Endothelial cell (in vitro differentiated cells): ENCODE measurements at places on chromosomes 7 and 10.

- DNase-seq: no peak
Observed at GRCh38 chr10:77114181-77114821, 523.3 kb downstream of the KCNMA1 start.

- DNase-seq: no peak
Observed at GRCh38 chr7:26305090-26305868, 13.6 kb downstream of the SNX10 start.

GRCh38 chr10:92891885-92892690 is 43.8 kb downstream of the EXOC6 start:
- no peak for DNase-seq

DNA sequence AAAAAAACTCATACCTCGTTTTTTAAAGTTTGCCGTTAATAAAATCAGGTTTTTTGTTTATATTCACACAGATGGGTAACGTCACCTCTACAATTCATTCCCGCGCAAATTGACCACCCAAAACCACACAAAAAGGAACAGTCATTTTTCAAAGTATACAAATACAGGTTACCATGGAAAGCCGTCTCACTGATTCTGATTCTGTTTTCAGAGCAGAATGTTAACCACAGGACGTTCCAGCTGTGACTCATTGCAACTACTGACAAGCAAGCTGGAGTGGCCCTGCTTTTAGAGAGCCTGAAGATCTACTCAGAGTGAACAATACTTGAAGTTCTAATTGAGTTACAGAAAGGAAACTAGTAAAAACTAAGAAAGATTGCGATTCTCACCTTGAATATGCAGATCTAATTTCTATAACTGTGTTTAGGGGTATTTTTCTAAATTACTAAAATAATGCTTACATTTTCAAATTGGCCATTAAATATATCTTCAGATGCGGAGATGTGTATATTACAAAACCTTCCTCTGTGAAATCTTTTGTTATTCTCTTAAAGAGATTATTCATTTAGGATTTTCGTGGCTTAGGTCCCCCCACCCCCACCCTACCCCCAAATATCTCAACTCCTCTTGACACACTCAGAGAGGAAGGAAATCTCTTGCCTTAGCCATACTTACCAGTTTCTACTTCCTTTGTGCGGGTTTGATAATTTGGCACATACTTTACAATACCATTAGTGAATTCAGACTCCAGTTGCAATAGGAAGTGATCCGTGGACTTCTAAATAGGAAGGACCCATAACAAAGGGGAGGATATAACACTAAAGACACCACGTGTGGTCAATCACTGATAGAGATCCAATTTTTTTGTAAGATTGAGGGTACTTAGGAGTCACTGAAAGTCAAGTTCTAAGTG is 106.0 kb downstream of the CUBN start:
- DNase-seq: peak; percentile 49

DNA sequence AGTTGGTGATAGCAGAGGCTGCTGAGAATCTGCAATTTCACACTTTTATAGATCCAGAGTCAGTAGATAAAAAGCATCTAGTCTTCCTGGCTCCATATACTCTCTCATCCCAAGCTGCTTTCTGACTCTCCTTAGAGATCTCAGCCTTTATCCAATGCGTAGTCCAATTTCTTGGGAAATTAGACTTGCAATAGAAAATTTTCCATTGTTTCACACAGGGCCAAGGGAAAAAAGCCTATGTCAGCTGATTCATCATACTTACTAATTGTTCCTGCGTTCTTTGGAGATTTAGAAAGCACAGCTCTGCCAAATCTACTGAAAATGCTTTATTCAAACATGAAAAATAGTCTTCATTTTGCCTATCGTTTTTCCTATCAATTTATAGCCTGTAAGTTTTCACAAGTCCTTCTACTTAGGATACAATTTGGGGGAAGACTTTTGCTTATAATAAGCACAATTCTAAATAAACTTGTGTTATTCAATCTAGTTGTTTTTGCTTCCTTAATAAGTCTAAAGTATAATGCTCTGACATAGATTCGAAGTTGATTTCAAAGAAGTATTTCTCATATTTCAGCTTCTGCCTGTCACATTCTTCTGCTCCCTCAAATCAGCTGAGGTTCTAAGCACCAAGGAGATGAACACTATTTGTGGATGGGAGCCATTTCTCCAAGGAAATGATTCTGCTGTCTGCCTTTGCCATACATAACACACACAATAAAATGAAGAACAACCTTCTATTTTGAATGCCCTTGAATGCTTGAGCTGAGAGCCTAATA is 165.4 kb downstream of the ADAM12 start:
- no peak for DNase-seq

DNA sequence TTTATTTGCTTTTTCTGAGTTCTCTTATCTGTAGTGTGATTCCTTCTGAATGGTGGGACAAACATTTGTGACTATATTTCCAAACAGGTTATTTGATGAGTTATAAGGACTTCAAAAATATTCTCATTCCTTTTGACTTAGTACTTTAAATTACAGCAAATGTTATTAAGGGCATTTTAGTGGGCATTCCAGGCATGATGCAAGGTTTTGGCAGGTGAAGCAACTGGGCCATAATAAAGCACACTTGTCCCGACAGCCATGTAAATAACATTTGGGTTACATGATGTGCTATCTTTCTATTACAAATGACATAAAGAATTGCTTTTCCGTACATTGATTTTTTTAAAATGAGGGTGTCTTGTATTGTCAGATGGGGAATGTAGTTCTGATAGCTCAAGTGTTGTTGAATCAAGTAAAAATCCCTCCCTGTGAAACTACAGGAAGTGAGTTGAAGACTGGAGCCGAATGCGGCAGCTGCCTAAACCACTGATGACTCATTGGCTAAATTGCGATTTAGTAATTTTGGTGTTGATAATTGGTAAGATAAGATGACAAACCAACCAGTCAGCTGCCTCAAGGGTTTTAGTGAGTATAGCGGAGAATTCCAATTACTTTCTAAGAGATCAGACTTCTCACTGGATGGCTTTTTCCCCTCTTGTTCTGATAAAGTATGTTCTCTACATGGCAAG is 231.3 kb upstream of the NPY start:
- no peak for DNase-seq

DNA sequence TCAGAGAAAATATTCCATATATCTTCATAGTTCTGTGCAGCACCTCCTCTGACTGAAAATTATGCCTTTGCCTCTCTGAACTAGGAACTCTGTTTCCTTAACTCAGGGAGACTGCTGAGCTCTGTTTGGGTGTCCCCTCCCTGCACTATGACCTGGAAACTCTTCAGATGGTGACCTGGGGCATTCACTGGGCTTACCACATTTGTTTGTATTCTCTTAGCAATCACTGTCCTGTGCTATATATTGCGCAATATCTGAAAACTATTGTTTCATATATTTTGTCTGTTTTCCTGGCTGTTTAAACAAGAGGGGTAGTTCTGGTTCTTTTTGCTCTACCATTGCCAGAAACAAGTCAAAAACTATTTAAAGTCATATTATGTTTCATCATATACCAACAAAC is 181.8 kb upstream of the KIAA1217 start:
- DNase-seq: no peak

- no peak for DNase-seq
Observed at GRCh38 chr10:58839771-58840170, 327.1 kb downstream of the BICC1 start.

DNA sequence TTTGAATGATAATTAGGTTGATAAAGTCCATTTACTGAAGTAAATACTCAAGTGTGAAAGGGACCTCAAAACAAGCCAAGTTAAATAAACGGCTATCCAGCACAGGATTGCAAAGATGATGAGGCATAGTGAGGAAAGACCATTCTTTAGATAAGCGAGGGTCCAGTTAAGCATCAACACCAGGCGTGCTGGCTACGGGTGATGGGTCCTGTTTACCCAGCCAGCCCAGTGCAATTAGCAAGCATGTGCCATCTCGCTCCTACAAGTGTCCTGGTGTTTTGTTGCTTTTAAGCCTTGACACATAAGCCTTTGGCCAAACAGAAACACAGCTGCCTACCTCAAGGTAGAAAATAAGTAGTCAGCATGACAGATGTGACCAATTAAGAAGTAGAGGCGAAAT is 7.1 kb downstream of the NEBL start:
- no peak for DNase-seq

- DNase-seq: no peak
Observed at GRCh38 chr10:61480208-61480607, 27.0 kb upstream of the TMEM26 start.

GRCh38 chr10:71302874-71303568 is 16.0 kb upstream of the SLC29A3 start:
- DNase-seq: no peak

- no peak for DNase-seq
Observed at GRCh38 chr10:96606946-96607345, 20.1 kb upstream of the TM9SF3 start.

DNA sequence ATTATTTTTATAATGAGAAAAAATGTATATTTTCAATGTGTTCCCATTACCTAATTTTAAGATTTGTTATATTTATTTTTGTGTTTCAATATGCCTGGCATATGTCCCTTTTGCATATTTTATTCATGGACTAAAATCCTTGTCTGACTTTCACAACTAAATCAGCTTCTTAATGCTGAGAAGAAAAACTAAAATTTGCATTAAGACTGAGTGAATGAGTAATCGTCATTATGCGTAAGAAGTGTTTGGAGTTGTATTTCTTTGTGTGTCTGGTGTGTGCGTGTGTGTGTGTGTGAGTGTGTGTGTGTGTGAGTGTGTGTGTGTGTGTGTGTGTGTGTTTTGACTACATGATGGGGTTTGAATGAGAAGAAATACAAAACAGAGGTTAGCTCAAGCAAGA is 201.7 kb upstream of the SP8 start:
- DNase-seq: no peak

- no peak for DNase-seq
Observed at GRCh38 chr10:102603946-102604345, 40.3 kb upstream of the TRIM8 start.

- no peak for DNase-seq
Observed at GRCh38 chr10:92662848-92663247, 26.9 kb upstream of the HHEX start.

DNA sequence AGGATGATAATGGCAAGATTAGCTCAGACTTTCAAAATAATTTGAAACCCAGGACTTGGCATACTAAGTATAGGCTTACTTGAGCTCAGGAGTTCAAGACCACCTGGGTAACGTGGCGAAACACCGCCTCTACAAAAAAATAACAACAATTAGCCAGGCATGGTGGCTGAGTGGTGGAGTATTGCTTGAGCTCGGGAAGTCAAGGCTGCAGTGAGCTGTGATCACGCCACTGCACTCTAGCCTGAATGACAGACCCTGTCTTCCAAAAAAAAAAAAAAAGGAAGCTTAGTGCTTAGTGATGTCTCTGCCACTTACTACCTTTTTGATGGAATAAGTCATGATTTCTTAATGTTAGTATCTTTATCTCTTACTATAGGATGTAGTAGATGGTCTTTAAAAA is 25.5 kb downstream of the RABGEF1 start:
- no peak for DNase-seq

DNA sequence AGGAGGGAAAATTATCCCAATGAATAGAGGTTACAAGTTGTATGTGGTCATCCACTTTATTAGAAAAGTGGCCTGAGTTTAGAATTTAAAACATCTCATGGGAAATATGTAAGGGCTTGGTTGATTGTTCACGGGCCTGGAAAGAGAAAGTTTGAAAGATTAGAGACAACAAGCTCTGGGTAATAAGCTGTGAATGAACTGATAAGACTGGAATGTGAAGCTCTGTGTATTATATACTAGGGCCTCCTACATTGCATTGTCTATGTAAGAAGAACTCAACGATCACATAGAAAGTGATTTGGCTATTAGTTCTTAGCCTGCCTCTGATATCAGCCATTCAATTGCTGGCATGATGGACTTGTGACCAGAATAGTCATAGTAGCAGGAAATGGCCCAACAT is 199.2 kb upstream of the MAGI2 start:
- DNase-seq: no peak

DNA sequence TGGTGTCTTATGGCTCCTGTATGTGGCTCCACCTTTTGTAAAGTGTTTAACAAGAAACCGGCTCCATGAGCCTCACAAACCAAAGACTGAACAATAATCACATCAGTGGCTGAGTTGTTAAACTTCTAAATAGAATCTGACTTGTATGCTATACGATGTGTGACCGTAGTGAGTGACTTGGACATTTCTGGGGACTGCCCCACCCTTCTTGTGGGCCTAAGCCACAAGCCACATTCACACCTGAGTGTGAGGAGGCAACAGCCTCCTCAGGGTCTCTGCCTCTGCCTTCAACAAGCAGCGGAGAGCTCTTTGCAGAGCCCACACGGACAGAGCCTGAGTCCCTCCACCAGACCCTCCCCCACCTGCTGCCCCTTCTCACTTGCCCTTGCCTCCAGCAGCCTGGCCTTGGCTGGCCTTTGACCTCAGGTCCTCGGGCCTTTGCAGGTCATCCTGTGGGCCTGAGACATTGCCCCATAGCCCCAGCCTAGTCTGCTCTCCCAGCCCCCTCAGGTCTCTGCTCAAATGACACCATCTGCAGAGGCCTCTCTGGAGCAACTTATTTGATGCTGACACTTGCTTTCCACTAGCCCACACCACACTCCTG is 156.8 kb upstream of the TNS3 start:
- no peak for DNase-seq

GRCh38 chr7:27784399-27785053 is 44.6 kb downstream of the TAX1BP1 start:
- peak; percentile 39 for DNase-seq

- DNase-seq: no peak
Observed at GRCh38 chr7:120431016-120431415, 158.0 kb downstream of the KCND2 start.

DNA sequence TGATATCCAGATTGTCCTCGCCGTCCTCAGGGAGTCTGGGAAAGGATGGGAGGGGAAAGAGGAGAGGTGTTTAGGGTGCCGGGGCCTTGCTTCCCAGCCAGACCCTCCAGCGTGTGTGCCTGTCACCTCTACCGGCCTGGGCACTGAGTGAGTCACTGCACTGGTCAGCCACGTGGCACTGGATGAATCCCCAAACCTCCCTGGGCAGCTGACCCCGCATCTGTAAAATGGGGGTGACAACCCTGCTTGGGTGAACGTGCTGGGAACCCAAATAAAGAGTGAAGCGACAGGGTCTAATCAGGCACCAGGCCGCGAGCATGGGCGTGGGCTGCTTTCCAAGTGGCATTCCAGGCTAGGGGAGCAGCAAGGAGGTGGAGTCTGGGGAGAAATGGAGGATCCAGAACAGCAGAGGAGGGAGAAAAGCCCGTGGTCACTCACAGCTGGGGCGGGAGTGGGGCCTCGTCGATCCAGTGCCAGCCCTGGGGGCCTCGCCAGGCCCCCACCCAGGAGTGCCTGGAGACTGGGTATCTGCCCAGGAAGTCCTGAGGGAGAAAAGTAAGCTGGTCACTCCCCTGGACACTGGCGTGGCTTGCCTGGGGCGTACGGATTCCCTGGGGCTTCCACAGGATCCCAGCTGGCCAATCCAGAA is 29.7 kb downstream of the KLRG2 start:
- no peak for DNase-seq

- no peak for DNase-seq
Observed at GRCh38 chr10:69906425-69906824, 104.7 kb downstream of the COL13A1 start.

GRCh38 chr7:118621810-118622360 is 397.4 kb downstream of the ANKRD7 start:
- DNase-seq: no peak

- DNase-seq: no peak
Observed at GRCh38 chr7:90788052-90788451, 191.9 kb downstream of the CDK14 start.

- no peak for DNase-seq
Observed at GRCh38 chr10:28410420-28411135, 107.7 kb upstream of the MPP7 start.
